Stimulated activated CD4-positive, alpha-beta T cell treated with anti-CD3 and anti-CD28 coated beads, Interleukin-2, amount 100 ng/mL, for 48 hours (primary cell): ENCODE measurements at places on chromosomes 2 and 18.

DNA sequence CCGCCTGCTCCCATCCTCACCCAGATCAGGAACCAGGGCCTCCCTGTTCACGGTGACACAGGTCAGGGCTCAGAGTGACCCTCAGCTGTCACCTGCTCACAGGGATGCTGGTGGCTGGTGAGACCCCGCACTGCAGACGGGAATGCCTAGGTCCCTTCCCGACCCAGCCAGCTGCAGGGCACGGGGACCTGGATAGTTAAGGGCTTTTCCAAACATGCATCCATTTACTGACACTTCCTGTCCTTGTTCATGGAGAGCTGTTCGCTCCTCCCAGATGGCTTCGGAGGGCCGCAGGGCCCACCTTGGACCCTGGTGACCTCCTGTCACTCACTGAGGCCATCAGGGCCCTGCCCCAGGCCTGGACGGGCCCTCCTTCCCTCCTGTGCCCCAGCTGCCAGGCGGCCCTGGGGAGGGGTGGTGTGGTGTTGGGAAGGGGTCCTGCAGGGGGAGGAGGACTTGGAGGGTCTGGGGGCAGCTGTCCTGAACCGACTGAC is 31.7 kb downstream of the GPC1 start:
- DNase-seq, result no peak

DNA sequence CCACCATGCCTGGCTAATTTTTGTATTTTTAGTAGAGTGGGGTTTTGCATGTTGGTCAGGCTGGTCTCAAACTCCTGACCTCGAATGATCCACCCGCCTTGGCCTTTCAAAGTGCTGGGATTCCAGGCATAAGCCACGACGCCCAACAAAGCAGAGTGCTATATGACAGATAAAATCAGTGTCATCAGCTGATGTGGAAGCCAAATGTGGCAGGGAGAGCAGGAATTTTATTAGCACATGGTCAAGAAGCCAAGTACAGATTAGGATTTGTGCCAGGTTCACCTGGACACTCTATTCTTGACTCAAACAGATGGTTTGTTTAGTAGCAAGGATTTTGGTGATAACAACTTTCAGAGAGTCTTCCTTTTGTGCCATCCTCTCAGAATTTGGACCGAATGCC is 62.7 kb downstream of the LCLAT1 start:
- no peak for DNase-seq

- DNase-seq, result no peak
Measured at GRCh38 chr18:57480733-57481132, 45.6 kb downstream of the ONECUT2 start.

GRCh38 chr18:32769586-32770053 is 3.2 kb downstream of the KLHL14 start:
- DNase-seq, result no peak

DNA sequence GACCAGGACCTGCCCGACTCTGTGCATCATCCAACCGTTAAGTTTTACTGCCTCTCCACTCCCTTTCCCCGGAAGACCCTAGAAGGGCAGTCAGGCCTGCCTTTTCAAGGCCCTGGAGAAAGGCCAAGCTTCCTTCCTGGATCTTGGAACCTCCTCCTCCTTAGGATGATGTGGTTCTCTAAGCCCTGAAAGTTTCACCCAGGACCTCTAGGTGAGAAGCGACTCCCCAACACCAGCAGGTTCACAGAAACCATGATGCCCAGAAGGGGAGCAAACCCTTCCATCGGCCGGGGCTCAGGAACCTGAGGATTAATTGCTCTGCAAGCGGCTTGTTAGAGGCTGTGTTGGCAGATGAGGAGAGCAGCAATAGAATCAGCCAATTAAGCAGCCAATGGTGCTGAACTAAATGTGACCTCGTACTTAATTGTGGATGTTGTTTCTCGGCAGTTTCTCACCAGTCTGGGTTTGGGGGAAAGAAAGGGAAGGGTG is 94.2 kb upstream of the FZD7 start:
- DNase-seq, result no peak

DNA sequence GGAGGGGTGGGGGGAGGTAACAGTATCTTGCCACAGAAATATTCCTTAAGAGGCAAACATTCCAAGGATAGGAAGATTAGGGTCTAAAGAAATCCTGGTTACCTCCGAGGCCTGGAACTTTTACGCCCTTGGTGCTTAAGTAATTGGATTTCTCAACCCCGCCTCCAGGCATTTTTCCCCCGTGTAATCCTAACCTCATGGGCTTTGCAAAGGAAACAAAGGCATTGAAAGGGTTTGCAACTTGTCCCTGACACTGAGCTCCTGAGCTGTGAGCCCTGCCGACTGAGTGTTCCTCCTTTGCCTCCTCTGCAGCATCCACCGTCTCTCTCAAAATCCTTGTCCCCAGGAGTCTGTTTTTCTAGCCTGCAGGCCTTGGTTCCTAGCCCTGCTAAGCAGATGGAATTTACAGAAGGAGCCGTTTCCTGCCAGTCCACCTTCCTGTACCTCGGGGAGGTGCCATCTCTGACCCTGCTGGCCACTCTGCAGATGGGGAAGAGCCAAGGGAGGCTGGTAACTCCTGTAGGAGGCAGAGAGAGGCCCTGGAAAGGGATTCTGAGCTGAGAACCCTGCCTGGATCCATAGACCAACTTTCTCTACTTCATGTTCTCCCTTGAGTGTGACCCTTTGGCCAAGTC is 24.2 kb downstream of the TET3 start:
- DNase-seq, result no peak

GRCh38 chr2:157868993-157869392 is 7.1 kb downstream of the ACVR1 start:
- no peak for DNase-seq

DNA sequence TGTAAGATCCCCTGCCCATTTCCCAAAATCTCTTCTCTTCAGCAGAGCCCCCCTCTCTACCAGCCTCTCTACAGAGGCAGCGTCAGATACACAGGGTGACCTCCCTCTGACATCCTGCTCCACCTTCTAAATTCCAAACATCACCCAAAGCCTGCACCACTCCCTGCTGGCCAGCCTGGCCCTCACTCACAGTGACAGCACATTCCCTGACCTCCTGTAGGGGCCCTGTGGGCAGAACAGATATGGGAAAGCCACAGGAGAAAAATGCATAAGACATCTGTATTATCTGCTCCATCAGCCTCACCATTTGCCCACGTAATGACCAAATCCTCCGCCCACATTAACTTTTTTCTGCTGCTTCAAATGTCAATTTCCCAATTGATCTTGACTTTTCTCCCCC is 40.6 kb downstream of the TRABD2A start:
- no peak for DNase-seq

GRCh38 chr18:13242797-13243196 is 24.2 kb downstream of the LDLRAD4 start:
- DNase-seq, result no peak

GRCh38 chr2:207854484-207855440 is 85.1 kb upstream of the FZD5 start:
- no peak for DNase-seq

GRCh38 chr2:43298500-43298899 is 72.1 kb upstream of the ZFP36L2 start:
- DNase-seq, result no peak

- no peak for DNase-seq
Measured at GRCh38 chr2:226687641-226688253, 111.9 kb downstream of the IRS1 start.

DNA sequence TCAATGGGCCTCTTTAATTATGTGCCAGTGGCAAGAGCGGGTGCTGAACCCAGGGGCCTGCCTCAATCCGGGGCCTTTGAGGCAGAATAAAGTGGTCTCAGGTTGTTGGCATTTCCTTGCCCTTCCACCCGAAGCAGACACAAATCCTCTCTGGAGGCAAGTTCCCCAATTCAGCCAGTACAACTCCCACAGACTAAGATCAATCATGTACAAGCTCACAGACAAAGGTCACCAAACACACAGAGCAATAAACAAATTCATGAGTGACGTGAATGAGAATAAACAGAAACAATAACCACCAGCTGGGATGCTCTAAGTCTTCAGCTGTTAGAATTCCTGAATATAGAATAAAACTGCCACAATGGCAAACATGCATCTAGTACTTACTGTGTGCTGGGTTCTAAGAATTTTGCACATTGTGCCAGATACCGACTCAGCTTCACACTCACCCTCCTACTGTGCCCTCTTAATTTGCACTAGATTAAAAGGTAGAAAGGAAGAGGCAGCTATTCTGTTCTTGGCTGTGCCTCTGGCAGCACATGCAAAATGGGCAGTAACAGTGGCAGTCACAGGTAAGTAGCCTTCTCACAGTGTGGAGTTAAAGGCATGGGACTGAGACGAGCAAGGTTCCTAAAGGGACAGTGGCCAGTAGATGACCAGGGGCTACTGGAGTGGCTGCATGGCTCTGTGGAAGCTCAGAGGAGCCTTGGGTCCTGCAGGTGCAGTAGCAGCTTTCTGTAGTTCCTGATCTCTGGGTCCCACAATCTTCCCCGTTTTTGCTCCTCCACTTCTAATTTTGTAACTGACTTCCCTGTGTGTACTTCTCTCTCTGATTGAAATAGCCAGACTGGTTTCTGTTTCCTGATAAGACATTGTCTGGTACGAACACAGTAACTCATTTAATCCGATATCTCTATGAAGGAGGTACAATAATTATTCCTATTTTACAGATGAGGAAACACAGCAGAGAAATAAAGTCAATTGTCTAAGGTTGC is 34.6 kb upstream of the IL1B start:
- DNase-seq, result no peak

DNA sequence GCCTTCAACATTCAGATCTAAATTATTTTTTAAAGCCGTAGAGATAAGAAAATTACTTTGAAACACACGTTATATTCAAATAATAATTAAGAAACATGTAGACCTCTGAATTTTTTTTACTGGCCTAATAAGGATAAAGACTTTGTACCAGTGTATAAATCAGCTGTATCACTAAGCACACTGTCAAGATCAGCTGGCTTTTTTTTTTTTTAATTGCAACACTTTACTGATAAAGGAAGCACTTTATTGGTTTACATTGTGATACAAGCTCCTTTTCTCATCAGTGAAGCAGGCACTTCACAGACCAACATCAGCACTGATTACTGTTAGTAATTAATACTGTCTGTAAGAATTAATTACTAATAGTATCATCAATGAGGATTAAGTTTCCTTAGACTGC is 88.5 kb downstream of the RBBP8 start:
- DNase-seq, result no peak

GRCh38 chr2:33321876-33322483 is 154.5 kb upstream of the RASGRP3 start:
- DNase-seq, result no peak

GRCh38 chr18:43049021-43049420 is 66.5 kb downstream of the RIT2 start:
- no peak for DNase-seq

GRCh38 chr2:98484121-98484557 is 39.5 kb downstream of the INPP4A start:
- no peak for DNase-seq

GRCh38 chr18:37567994-37568359 is 2.4 kb upstream of the CELF4 start:
- DNase-seq, result no peak

DNA sequence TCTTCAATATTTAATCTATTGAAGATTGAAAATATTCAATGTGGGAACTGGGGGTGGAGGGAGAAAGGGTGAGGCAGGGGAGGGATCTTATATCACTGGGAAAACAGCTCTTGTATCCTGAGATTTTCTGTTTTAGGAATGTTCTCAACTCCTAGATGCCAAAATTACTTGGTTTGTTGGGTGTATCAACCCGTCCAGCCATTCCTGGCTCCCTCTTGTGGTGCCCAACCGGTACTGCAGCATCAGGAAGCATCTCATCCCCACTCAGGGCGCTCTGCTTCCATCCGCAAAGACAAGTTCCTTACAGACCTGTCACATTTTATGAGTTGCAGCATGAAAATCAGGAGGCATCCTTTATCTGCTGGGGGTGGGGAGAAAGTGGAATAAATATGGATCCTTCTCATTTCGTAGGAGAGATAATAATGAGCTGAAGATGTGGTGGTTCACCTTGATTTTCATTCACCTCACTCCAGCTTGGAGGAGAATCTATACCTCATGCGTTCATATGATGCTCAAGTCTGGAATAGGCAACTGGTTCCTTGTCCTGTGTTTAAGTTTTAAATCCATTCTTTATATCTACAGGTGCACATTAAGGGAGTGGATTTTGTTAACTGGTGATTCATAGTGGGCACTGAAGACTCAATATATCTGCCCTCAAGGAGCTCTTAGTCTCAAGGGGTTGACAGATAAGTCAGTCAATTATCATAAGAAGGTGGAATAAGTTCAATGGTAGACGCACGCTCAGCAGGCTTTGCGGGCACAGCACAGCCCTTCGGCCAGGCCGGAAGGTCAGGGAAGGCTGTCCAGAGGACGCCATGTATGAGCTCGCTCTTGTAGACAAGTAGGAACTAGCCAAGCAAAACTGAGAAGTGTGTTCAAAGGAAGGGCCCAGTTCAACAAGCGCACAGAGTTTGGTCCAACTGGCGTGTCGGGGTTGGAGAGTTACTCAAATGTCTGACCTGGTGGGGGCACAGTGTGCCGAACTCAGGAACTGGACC is 127.3 kb downstream of the RNF144A start:
- DNase-seq, result peak; percentile 63

- DNase-seq, result no peak
Measured at GRCh38 chr2:36371928-36372391, 16.4 kb downstream of the CRIM1 start.

GRCh38 chr18:38256366-38256765 is 690.8 kb upstream of the CELF4 start:
- DNase-seq, result no peak

- no peak for DNase-seq
Measured at GRCh38 chr2:40642237-40642636, 190.3 kb upstream of the SLC8A1 start.

GRCh38 chr2:3294069-3294468 is 83.5 kb downstream of the EIPR1 start:
- DNase-seq, result no peak

GRCh38 chr2:239009589-239009961 is 161.7 kb downstream of the TWIST2 start:
- DNase-seq, result no peak

DNA sequence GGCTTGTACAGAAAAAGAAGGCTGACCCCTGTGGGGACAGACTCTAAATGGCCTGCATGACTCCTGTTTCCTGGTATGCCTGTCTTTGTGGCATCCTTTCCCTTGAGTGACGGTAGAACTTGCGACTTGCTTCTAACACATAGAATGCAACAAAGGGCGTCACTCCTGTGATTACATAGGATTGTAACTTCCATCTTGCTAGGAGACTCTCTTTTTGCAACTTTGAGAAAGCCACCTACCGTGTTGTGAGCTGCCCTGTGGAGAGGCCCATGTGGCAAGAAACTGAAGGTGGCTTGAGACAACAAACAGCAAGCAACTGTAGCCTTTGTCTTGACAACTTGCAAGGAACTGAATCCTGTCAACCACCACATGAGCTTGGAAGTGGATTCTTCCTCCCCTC is 46.5 kb downstream of the THNSL2 start:
- DNase-seq, result no peak
